ENCODE measurements at places on chromosomes 6 and 20.

DNA sequence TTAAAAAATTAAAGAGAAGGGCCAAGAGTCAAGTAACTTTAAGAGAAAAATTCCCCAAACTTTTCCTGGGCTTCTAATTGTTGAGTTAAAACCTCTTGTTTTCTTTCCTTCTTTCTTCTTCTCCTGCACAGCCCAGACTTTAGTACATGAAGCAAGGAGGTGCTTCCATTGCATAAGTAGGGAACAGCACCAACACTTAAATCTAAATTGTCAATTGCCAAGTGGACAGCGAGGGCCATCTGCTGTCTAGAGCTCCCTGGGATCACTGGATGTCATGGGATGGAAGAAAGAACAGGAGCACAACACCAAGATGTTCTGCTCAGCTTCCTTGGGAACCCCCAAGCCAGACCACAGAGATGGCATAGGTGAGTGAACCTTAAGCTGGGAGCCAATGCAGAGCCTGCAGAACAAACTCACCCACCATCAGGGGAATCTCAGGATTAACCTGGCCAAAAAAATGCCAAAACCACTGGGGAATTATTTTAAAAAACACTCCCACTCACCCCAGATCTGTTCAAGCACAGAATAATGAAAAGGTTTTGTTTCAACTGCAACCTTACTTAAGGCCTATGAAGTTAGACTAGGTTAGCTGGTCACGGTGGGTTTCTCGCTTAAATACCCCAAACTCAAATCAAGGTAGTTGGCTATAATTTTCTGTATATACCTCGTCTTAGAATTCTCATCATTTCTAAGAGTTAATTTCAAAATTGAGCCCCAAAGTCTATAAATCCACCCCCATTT lies 67.8 kb downstream of the TNFRSF21 start:
- no peak for DNase-seq

- no peak for DNase-seq
Measured at GRCh38 chr6:70107852-70108629, 194.8 kb downstream of the COL9A1 start.

DNA sequence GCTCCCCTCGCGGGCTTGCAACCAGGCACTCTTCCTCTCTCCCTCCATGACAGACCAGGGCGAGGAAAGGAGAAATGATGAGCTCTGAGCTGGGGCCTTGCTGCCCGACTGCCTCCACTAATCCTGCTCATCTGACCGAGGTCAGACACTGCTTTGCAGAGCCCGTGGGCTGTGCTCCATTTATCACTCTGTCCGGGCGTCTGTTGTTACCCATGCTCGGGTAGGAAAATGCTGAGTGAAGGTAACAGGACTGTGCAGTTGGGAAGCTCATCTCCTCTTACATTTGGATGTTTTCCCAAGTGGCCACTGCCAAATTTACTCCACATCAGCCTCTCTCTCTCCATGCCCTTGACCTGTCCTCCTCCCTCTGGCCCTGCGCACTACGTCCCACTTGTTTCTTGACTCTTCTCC lies 14.6 kb downstream of the RPS6KA2 start:
- DNase-seq, result no peak

DNA sequence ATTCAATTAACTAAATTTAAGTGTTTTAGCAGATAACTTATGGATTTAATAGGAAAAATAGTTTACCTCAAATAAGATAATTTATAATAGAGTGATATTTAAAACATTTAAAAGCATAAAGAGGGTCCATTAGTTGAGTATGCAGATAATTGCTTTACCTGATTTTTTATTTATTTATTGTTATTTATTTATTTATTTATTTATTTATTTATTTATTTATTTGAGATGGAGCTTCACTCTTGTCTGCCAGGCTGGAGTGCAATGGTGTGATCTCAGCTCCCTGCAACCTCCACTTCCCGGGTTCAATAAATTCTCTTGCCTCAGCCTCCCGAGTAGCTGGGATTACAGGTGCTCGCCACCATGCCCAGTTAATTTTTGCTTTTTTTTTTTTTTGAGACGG lies 982.9 kb downstream of the TFAP2A start:
- DNase-seq, result no peak

DNA sequence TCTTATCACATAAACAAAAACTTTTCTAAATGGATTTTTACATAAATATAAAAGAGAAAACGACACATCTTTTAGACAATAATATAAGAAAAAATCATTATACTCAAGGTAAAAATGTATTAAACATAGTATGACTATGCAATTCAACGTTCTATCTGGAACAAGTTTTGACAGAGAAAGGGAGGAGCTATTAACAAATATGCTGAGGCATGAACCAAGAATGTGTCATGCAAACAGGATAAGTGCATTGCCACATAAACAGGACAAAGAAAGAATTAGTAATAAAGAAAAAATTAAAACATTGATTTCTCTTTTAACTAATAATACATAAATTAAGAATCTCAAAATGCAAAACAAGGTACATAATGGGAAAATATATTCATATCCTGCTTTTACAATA lies 1353.4 kb upstream of the GJE1 start:
- DNase-seq, result no peak

GRCh38 chr6:37244430-37245310 lies 12.9 kb upstream of the TBC1D22B start:
- peak; percentile 100 for DNase-seq

DNA sequence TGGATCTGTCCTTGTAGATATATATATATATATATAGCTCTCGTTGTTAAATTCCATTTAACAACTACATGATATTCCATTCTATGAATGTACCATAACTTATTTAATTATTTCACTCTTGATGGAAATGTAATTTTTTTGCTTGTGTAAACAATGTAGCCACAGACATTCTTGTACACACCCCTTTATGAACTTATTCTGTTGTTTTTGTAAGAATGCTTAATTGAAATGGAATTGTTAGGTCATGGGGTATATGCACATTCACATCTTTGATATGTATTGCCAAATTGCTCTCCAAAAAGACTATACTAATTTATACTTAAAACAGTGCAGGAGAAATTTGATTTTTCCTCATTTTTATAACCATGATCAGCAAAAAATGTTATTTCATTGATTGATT lies 67.2 kb downstream of the MAP3K4 start:
- DNase-seq, result no peak

- peak; percentile 71 for DNase-seq
Measured at GRCh38 chr6:4059115-4059777, 19.7 kb downstream of the FAM217A start.

- no peak for DNase-seq
Measured at GRCh38 chr6:52104979-52105378, 17.6 kb upstream of the PKHD1 start.

- DNase-seq, result no peak
Measured at GRCh38 chr6:136035378-136036070, 184.0 kb downstream of the PDE7B start.

GRCh38 chr6:14320332-14320731 lies 202.8 kb downstream of the CD83 start:
- no peak for DNase-seq

DNA sequence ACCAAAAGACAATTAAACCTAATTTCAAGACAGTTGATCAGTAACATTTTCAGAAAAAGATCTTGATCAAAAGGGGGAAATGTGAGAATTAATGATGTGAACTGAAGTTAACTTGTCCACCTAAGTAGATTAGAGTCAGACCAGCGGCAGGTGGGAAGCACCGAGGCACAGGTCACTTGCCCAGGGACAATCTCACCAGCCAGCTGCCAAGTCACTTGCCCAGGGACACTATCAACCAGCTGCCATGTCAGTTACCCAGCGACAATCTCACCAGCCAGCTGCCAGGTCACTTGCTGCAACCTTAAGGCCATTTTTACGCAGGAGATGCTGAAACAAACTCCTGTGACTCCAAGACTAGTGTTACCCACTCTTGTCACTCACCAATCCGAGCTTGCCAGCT lies 187.6 kb upstream of the THBS2 start:
- no peak for DNase-seq

DNA sequence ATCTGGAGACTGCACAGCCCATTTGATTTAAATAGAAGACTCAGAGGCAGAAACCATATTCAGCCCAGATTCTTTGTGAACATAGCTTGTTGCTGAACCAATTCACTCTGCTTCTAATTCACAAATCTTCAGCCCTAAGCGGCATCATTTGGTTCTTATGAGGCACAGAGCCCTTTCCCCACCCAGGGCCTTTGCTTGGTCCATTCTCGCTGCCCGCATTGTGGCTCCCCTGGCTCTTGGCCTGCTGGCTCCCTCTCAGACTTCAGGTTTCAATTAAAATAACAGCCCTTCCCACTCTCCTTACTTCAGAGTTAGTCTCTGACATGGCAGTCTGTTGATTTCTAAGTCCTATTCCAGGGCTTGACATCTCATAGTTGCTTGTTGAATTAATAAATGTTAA lies 9.4 kb upstream of the TMEM14A start:
- DNase-seq, result no peak

GRCh38 chr6:144017166-144018094 lies 9.4 kb upstream of the PLAGL1 start:
- DNase-seq, result no peak

GRCh38 chr6:108999428-108999827 lies 95.2 kb downstream of the SESN1 start:
- no peak for DNase-seq

- no peak for DNase-seq
Measured at GRCh38 chr6:72742001-72742673, 120.3 kb downstream of the KCNQ5 start.

GRCh38 chr6:166304106-166304505 lies 4.1 kb downstream of the PRR18 start:
- DNase-seq, result no peak

- no peak for DNase-seq
Measured at GRCh38 chr6:43082806-43083655, 6.9 kb downstream of the PTK7 start.

GRCh38 chr6:158836625-158837311 lies 17.6 kb upstream of the EZR start:
- no peak for DNase-seq

GRCh38 chr6:15017261-15017660 lies 228.6 kb upstream of the JARID2 start:
- no peak for DNase-seq

- no peak for DNase-seq
Measured at GRCh38 chr6:142058551-142059290, 74.0 kb upstream of the GJE1 start.

- no peak for DNase-seq
Measured at GRCh38 chr6:47919875-47920274, 138.0 kb downstream of the OPN5 start.

DNA sequence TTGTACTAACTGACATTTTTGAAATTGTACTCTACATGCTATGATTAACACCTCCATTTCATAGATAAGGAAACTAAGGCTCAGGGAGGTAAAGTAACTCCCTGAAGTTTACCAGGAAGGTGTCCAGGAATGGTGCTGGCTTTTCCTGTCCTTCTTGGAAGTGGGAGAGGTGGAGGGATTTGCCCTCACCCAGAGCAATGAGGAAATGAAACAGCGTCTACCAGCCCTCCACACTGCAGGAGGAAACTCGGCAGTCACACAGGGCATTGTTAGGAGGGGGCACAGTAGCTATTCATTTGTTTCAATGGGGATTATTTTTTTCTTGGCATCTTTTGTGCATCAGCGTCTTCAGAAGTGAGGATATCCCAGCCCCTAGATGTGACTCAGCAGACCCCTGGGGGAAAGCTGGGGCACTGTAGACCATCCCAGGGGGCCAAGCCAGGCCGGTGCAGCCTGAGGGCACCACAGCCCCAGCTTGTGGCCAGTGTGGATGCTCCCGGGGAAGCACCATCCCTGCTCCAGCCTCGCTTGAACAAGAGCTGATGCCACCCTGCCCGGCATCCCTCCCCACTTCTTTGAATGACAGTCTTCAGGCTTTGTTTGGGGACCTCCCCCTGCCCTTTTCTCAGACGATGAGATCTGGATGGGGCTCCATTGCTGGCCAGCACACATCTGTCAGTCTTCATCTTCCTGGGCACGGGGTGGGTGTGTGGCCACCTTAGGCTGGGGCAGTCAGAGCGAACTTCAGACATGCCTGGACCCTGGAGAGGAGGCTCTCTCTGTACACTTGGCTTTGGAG lies 224.4 kb upstream of the PMEPA1 start:
- no peak for DNase-seq

GRCh38 chr6:43984442-43985321 lies 142.6 kb downstream of the MRPL14 start:
- no peak for DNase-seq

- DNase-seq, result no peak
Measured at GRCh38 chr6:72760114-72760793, 138.4 kb downstream of the KCNQ5 start.

DNA sequence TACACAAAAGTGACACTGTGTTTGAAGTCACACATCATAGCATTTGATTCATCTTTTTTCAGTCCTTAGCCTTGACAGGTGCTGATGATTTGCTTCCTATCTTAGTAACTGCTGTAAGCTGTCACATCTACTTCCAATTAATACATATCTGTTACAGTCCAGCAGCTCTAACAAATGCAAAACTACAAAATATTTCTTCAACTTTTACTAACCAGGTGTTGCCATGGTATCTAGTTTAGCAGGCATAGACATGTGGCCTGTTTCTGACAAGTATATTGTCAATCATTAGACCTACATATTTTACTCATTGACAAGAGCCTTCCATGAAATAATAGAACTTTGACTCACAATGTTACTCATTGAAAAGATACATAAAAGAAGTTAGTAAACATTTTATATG lies 1159.7 kb downstream of the GRIK2 start:
- DNase-seq, result no peak

GRCh38 chr6:139290787-139291311 lies 949 bp downstream of the TXLNB start:
- peak; percentile 31 for DNase-seq

- peak; percentile 32 for DNase-seq
Measured at GRCh38 chr6:113763876-113764275, 93.3 kb upstream of the MARCKS start.

- no peak for DNase-seq
Measured at GRCh38 chr6:2497922-2498623, 252.6 kb downstream of the MYLK4 start.

DNA sequence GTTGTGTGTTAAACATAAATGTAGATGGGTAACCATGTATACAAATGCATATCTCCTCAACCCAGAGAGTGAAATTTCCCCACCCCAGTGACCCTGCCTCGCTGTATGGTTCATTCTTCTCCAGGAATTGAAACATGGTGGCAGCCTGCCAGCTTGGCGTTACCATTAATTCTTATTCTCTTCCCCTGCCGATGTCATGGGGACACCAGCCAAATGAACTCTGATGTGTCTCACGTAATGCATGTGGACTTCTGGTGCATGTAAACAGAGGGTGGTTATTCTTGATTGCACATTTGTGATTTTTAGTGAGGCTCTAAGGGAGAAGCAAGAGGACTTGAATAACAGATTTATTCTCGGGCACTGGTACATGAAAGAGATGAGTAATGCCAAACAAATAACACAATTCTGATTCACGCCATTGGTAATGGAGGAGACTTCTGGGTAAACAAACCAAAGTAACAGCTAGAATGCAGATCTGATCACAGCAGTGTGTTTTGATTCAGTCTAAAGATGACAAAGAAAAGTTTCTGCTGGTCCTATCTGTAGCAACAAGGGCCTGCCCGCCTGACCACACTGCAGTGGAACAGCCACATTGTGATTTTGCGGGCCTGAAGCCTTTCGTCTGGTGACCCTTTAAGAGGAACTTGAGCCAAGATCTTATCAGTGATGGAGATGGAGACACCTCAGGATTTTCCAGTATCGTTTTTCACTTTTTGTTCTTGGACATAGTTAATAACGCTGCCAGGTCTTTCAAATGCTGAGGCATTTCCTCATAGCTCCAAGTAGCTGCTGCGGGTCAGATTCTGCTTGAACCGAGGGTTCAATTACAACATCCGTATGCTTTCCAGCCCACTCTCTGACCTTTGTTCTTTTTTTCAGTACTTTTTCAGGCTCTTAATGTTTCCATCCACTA lies 171.8 kb upstream of the AKAP12 start:
- peak; percentile 99 for DNase-seq

GRCh38 chr6:139364302-139364981 lies 10.0 kb downstream of the CITED2 start:
- peak; percentile 14 for DNase-seq

Data from skeletal muscle cell (primary cell).